ENCODE measurements at places on chromosomes 11 and 22.

GRCh38 chr11:76796511-76797198 is 13.5 kb downstream of the TSKU start:
- DNase-seq, result no peak

DNA sequence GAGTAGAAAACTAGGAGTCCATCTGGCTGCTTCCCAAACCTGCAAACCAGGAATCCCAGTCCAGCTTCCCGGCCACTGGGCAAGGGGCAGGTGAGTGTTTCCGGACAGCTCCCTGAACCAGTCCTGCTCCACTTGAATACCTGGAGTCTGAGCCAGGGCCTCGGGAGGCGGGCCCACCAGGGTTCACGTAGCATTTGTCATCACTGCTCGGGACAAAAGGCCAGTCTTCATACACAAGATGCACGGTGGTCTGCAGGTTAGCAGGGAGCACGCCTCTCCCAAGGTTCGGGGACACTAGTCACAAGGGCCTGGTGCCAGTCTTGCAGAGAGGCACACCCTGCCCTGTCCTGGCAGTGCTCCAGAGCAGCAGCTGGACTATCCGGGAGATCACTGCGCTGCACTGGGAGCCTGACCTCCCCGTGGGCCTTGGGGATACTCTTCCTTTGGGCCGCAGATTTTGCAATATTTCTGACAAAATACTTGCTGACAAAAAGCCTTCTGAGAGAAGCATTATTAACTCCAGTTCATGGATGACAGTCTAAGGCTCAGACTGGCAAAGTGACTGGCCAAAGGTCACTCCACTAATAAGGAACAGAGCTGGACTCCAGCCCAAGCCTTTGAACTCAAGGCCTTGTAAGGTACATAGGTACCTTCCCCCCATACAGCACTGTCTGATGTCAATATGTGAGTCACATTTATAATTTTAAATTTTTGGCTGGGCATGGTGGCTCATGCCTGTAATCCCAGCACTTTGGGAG is 25.1 kb downstream of the CD6 start:
- DNase-seq, result no peak

DNA sequence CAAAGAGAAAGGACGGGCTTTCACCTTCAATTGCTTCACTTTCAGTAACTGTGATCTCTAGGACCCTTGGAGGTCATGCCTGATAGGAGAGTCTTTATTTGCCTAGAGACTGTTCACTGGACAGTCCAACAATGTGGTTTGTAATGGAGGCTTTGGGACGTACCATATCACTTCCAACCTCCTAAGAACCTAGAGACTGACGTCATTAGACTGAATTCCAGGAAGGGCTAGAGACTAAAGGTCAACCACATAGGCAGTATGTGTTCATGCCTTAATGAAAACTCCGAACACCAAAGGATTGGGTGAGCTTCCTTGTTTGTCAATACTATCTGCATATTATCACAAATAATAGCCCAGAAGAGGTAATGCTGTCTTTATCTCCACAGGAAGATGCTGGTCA is 53.7 kb upstream of the CNTN5 start:
- DNase-seq, result no peak

- no peak for DNase-seq
Observed at GRCh38 chr11:120381401-120381800, 45.2 kb downstream of the ARHGEF12 start.

GRCh38 chr11:26028393-26028911 is 303.5 kb upstream of the ANO3 start:
- no peak for DNase-seq

- no peak for DNase-seq
Observed at GRCh38 chr11:23866641-23867040, 630.2 kb upstream of the LUZP2 start.

DNA sequence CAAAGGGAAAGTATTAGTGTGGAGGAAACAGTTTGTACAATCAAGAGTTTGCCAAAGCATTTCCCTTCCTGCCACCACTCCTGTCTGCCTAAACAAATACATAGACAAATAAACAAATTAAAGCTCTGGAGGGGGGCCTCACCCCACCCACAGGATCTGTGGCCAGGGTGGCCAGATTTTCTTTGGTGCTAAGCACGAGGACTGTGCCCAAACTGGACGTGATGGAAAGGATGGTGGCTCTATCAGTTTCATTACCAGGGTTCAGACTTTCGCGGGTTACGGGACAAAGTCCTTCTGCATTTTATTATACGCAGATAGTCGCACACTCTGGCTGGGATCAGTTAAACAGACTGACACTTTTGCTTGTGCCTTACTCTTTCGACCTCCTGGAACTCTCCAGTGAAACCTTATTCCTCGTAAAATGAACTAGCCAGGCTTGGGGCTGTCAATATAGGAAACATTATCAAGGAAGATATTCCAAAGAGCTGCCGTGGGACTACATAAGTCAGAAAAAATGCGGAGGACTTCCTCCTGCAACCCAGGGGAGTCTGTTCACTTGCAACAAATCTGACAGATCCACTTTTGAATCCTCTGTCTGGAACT is 11.2 kb downstream of the BARX2 start:
- no peak for DNase-seq

DNA sequence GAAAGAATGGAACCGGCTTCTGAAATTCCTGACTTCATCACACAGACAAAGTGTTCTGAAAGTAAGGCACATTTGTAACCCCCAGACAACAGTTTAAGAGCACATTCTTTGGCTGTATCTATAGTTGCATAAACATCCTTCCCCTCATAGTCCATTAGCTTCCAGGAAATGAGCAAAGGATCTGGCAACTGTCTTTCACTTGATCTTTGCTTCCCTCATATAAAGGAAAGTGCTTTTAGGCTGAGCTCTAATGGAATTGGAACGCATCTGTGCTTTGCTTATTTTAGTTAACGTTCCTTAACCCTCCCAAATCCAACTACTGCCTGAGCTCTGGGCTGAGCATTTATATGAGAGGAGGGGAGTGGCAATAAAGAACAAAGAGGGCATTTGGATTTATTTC is 76.9 kb upstream of the API5 start:
- no peak for DNase-seq

GRCh38 chr11:44469412-44469811 is 96.1 kb upstream of the CD82 start:
- no peak for DNase-seq

DNA sequence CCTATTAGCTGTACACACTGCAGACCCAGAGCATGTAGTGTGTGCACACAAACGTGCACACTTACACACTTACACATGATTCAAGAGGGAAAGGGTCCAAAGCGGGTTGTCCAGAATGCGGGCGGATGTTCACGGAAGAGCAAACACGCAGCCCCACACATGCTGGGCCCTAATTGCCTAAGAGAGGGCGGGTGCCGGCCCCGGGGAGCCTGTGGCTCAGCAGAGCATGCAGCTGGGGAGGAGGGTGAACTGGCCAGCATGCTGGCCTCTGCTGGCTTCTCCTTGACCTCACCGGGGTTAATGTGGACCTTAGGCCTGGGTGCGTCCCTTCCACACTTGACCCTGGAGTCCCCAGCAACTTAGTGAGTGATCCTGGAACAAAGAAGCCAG is 816.3 kb downstream of the BRD1 start:
- DNase-seq, result no peak

DNA sequence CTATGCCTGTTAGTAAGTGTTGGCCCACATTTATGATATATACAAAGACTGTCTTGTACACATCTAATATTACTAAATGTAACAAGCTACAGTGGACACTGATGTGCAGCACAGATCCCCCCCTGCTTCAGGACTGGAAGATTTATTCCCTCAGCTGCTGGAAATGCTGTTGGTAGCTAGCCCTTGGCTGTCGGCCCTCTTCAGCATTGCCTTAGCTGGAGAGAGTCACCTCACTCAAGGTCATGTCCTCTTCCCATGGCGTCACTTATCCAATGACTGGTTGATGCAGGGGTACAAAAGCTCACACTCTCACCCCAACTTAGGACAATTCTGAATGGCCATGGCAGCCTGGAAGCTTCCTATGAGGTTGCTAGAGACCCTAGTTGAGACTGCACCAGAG is 312.7 kb downstream of the SOX6 start:
- no peak for DNase-seq

DNA sequence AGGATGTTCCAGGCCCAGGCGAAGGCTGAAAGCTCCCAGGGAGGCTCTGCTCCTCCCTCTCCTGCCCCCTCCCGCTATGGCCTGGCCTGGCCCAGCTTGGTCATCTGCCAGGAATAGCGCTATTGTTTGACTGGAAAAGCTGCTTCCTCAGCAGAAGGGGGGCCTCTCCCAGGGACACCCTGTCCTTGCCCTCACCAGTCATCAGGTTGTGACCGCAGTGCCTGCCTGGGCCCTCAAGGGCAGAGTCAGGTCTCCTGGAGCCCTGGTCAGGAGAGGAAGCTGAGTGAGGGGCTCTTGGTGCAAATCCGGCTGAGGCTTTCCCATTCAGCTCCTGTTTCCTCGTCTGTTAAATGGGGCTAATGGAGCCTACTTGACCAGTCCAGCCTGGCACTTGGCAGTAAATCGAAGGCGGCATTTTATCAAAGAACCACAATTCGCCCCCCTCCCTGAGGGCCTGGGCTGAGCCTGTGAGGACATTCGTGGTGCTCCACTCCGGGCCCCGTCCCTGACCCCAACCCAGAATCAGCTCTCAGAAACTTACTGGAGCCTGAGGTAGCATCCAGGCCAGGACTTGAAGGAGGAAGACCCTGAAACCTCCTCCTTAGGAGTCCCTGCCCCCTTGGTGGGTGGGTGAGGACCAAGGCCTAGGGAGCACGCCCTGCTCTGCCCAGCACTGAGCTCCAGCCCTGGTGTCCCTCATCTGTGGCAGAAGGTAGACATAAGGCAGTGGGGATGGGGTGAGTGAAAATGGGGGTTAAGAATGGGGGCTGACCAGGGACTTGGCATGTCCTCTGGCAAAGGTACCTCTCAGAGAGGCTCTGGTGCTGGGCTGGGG is 2.0 kb upstream of the CASTOR1 start:
- DNase-seq, result no peak

GRCh38 chr11:121696931-121697670 is 244.3 kb upstream of the SORL1-AS1 start:
- DNase-seq, result no peak

DNA sequence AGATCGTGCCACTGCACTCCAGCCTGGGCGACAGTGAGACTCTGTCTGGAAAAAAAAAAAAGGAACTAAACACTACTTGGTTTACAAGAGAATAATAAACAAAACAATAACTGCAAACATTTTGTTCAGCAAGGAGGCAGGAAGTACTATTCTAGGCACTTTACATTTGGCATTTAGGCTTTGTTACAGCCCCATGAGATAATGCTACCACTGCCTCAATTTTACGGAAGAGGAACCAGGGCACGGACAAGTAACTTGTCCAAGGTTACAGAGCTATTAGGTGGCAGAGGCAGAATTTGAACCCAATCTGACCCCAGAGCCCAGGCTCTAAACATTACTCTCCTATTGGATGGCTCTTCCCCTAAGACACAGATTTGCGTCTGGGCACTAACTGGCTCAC is 108.7 kb upstream of the AKIP1 start:
- no peak for DNase-seq

DNA sequence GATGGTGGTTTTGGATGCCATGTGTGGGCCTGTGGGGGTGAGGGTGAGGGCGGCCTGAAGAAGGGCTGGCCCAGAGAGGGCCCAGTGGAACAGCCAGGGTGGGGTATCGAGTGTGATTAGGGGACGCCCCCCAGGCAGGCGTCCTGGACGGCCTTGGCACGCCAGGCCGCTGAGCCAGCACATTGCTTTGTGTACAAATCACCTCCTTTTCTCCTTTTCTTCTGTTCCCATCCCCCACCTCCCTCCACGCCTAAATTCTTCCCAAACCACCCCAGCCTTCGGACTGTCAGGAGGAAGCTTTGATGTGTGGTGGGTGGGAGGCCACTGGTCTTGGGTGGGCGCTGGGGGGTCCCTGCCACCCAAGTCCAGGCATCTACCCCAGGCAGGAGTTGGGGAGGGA is 7.8 kb upstream of the CD248 start:
- DNase-seq, result no peak

DNA sequence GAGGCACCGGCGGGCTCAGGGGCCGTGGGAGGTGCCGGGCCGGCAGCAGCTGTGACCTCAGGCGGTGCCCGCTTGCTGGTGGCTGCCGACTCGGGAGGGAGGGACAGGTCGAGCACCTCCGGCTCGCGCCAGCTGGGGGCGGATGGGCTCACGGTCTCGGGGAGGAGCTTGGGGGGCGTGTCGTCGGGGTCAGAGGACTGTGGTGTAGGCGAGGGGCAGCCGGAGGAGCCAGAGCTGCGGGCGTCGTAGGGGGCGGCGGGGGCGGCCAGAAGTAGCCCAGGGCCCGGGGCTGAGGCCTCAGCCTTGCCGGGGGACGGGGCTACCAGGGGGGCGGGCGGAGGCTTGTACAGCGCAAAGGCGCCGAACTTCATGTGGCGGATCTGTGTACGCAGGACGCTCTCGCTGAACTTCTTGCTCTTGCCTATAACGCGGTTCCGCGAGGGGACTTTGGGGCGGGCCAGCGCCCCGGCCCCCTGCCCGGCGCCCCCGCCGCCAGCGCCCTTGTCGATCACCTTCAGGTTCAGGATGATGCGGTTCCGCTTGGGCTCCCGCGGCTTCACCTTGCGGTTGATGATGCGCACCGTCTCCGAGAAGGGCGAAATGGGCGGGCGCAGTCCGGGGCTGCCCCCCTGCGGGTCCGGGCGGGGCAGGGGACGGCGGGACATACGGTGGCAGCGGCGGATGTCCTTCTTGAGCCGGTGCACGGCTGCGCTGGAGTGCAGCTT is 5.5 kb downstream of the CBX6 start:
- no peak for DNase-seq

- DNase-seq, result no peak
Observed at GRCh38 chr11:27719546-27719925, 19.3 kb upstream of the BDNF start.

- DNase-seq, result no peak
Observed at GRCh38 chr11:3123761-3124733, 41.1 kb downstream of the OSBPL5 start.
